T-helper 22 cell (primary cell): ENCODE measurements at places on chromosomes 4 and X.

DNA sequence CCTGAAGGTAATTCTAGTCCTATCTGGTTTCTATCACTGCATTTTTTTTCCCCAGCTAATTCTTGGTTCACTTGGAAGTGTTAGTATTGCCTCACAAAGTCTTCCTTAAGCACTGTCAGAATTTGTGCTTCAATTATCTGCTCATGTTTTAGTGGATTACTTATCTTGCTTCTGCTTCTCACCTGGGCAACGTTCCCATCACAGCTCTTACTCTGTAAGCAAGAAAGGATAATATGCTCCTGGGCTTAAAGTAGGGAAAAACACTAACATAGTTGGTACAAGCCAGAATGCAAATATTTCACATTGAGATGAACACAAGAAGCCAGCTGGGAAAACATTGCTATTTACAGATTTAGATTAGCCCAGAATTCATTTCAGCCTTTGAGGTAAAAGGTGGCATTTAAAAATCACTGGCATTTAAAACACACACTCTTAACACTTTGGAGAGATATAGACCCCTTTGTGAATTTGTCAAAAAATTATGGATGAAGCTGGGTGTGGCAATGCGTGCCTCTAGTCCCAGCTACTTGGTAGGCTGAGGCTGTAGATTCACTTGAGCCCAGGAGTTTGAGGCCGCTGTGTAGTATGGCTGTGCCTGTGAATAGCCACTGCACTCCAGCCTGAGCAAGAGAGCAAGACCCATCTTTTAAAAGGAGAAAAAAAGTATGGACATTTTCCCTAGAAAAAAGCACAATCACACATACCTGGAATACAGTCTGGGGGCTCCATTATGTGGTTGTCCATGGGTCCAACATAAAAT lies 6.6 kb upstream of the PTPN13 start:
- DNase-seq: no peak

DNA sequence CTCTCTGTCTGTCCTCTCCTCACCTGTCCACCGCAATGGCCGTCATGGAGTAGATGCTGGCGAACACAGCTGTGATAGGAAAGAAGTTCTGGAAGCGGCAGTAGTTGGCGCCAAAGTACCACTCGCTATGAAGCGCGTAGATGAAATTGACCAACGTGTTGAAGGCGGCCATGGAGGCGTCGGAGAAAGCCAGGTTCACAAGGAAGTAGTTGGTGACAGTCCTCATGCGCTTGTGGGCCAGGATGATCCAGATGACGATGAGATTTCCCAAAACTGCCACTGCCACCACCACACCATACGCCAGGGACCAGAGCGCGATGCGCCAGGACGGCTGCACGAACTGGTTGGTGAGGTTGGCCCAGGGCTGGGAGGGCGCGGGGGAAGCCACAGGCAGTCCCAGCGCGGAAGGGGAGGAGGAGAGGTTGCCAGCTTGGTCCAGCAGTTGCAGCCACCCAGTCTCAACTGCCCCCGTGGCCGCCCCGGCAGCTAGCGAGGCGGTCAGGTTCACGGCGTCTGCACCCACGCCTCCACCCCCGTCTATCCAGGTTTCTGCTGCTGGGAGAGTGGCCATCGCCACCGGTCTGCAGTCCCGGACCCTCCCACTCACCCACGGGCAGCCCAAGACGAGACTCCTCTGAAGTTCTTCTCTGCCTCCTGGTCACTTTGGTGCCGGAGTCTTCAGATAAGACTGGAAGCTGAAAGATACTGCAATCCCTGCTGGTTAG lies 518 bp downstream of the TACR3 start:
- DNase-seq: no peak

DNA sequence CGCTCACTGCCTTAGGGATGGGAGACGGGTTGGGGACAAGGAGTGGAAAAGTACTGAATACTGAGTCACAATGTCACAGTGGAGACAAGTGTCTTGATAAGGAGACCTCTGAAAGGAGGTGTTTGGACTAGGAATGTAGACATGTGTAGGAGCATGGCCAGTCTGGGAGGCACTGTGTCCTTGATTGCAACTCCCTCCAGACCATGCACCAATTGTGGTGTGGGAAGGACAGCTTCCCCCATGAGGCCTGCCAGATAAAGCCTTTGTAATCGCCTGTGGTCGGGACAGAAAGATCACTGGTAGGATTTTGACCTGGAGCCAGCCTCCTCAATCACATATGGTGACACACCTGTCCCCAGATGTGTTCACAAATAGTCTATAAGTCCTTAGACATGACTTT lies 64.1 kb downstream of the USP38 start:
- no peak for DNase-seq

- DNase-seq: no peak
These were observed 28.4 kb upstream of the NDST3 start for GRCh38 chr4:118005883-118006282.

DNA sequence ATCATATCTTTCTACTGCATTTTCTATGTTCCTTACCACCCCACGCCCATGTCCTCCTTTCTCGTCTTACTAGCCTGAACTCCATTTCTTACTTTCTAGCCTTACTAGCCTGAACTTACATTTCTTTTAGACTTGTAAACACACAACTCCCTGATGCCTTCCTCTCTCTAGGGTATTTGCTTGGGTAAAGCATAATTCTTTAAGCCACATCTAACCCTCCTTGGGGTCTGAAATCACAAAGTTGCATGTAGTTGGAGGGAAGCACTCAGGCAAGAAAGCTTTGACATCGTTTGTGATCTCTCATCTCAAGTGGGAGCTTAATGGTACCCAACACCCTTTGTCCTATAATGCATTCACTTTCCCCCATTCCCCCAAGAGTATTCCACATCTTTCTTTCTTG lies 124.4 kb downstream of the SPOCK3 start:
- DNase-seq: no peak
